ENCODE measurements at places on chromosomes 5 and 9.

- no peak for DNase-seq
Observed at GRCh38 chr9:69273161-69273560, 51.9 kb upstream of the ENTREP1 start.

DNA sequence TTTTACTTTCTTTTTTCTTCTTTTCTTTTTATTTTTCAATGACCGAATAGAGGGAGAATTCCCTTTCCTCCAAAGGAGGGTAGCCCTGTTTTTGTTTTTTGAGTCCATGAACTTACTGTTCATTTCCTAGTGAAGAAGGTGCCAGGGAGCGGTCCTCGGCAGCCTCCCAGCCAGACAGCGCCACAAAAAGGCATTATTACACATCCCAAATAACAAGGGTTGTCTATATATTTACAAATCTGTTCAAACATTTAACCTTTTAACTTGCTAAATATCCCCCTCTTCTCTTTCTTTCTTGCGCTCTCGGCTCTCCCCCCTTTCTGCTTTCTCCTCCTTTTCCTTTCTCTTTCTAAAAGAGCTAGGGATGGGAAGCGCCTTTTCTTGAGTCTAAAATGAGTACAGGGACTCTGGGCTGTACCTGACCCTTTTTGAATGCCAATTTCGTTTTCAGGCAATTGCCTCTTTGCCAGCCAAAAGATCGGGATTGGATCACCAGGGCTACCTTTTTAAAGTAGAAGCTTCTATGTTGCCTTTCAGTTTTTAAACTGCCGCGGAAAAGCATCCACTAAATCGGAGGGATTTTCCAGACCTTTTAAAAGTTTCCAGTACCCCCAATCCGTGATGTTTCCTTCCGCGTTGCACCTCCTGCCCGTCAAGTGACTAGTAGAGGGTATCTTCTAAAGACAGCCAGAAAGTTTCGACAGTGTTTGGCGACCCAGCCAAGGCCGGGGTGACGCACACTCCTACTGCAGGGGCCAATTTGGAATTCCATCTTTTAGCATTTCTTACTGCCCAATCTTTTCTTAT lies 125.6 kb downstream of the TMEM161B start:
- no peak for DNase-seq

DNA sequence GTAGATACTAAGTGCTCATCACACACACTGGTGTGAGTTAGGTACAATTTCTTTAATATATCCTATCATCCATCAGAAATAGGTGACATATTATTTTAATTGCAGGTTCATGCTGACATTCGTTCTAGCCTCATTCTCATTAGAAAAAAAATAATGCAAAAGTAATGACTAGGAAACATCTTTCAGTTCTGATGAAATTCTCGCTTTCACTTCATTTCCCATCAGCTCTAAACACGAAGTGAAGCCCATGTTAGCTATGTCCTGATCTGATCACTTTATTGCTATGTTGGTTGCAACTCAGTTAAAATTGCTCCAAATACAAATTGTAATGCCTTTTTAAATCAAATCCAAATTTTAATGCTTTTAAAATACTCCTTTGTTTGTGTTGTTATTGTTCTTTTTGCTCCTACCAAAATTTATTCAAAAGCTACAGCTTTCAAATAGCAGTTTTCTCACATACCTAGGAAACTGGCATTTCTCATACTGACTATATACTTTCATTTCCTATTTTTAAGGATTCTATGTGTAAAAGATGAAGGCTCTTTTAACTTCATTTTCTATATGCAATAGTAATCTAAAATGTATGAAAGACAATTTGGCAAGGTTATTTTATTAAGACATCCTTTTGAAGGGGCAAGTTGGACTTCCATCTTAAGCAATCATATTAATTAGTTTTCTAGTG lies 1237.8 kb upstream of the ACO1 start:
- DNase-seq: no peak

DNA sequence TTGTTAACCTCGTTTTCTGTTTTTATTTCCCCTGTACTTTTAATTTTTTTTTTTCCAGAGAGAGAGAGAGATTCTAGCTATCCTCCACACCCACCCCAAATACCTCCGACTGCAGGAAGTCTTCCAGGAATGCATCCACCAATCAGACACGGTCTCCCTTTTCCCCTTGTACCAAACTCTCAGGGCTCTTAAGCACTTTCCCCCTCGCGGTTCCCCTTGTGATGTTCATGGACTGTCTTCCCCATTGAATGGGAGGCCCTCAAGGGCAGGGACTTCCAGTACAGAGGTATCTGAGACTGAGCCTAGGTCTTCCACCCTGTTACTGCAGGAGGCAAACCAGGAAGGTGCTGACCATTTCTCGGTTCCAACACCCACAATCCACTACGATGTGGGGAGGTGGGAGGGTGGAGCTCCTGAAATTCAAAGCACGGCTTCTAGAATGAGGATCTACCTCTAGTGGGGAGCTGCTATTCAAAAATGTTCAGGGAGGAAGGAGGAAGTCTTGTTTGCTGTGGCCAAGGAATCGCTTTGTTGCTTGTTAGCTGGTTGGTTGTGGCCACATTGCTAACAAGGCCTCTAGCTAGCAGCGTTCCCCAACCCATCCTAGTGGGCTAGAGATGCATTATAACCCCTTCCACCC lies 37.5 kb upstream of the PTGS1 start:
- no peak for DNase-seq

GRCh38 chr5:62460578-62460983 lies 48.0 kb downstream of the IPO11 start:
- DNase-seq: no peak

DNA sequence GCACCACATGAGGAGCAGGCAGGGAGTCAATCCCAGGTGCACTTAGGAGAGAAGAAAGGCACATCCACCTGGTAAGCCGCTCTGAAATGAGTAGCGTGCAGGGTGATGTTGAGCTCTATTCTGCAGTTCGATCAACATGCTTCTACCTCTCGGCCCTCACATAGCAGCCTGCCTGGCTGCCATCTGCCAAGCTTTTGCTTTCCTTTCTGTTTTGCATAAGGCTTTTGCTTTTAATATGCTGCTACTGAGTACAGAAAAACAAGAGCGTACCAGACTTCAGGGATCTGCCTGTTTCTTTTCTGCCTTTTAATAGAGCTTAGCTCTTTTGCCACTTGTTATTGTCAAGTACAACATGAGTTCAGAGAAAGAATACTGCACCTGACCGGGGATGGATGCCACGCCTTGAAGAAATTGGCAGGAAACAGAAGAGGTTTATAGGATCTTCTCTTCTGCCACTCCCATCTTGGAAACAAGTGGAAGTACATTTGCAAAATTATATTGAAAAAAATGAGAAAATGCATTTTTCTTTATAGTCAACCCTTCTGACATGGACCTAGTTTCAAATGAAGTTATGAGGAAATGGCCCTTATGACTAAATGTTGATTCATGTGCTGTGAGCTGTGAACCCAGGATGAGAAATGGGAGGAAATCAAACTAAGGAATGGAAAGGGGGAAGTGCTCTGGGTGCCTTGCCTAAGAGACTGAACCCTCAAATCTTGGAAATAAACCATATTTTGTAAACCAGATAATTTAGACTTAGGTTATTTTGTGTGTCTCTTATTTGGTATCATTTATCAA lies 4.0 kb upstream of the FCHO2 start:
- no peak for DNase-seq

GRCh38 chr9:115133649-115134048 lies 15.7 kb upstream of the TNC start:
- no peak for DNase-seq

DNA sequence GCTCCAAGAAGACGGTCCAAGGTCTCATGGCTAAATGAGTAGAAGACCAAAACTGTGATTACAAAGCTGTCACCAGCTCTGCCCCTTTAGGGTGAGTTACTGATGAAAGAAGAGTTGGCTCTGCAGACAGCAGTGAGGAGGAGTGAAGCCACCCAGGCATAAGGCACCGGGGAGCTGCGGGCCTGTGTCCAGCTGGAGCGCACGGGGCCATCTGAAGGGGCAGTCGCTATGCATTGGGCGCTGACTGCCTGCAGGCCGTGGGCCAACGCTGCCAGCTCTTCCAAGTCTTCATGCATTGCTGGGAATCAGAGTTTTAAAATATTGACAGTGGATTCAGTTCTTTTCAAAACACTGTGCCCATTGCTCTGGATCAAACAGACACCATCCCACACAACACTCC lies 70.3 kb downstream of the DAPK1 start:
- DNase-seq: no peak

DNA sequence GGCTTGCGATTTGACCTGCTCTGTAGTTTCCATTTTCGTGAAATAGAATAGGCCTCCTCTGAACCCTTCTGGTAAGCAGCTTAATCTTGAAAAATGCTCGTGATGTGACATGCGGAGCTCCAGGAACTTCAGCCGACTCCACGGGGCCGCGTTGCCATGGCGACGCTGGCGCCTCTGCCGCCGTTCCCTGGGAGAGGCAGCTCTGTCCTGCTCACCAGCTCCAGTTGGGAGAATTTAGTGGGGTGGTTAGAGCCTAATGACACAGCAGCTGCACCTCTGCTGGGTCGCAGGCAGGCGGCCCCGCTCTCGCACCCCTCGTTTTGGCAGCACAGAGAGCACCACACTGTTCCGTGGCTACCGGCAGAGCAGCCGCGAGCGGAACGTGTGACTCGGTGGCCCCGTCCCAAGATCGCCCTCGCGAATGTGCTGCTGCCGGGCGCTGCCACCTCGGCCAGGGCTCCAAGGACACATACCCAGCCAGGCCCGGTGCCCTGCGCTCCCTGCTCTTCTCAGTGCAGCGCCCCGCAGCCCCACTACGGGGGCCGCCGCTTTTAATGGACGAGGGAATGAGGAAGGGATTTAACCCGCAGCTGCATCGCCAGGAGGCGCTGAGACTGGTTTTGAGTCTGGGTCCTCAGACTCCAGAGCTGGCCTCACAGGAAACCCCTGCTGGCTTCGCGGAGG lies 131.2 kb upstream of the LMX1B start:
- DNase-seq: no peak

DNA sequence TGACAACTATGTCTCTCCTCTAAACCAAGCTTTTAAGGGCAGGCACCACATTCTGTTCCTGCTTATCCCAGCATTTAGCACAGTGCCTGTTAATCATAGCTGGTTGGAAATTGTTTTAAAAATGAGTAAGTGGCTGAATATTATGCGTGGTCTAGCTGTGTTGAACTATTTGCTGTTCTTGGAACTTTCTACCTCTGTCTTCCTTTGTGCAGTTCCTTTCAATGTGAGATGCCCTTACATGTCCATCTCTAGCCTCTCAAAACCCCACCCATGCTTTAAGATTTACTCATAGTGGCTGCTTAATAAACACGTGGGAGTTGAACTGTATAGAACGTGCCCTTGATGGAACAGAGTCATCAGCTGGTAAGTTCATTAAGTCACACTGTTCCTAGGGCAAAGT lies 34.5 kb downstream of the C9orf57 start:
- no peak for DNase-seq

GRCh38 chr9:84170521-84171141 lies 169.9 kb downstream of the SLC28A3 start:
- DNase-seq: peak; percentile 86

DNA sequence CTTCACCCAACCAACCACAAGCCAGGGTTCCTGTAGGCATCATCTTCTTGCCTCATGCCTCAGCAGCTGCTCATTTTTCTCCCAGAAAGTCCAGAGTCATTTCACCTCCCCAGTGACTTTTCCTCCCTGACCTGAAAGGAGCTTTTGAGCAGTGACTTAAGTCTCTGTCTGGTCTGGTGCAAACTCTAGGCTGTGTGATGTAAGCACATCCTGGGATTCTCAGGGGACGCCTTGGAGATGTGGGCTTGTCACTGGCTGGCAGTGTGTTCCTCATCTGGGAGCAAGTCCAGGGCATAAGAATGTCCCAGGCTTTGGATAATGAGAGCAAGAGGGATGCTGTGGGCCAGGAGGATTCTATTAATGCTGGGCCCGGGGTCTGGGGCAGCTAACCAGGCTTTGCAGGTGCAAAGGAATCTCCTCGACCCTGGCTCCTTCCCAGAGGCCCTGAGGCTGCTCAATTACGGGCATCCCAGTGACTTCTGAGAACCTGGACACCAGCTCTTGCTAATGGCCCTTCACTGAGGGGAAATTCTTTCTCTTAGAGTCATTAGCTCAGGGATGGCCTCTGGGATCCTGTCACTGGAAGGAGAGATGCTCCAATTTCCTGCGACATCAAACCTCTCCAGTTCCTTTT lies 211.0 kb upstream of the PANK3 start:
- DNase-seq: no peak

All from HS-27A (cell line).